ENCODE measurements at places on chromosomes 3 and 15. TPM values are rescaled to one million over a fixed set of nuclear protein-coding genes. Genes with fewer than 3 reads are reported as not detected.

DNA sequence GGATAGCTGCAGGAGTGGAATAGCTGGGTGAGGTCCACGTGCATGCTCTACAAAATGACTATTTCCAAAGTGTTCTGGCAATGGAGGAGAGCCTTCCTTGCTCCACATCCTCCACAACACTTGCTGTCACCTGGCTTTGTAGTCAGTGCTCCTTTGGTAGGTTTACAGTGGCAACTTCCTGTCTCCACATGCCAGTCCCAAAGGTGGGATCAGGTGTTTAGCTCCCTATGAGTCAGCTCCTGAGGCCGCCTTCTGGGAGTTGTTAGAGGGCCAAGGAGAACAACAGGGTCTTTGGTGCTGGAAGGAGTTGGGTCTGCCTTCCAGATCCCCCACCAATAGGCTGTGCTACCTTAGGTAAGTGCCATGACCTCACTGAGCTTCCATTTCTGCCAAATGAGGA lies 15.3 kb upstream of the LIMD1 start:
- no peak for DNase-seq

- no peak for DNase-seq
Observed at GRCh38 chr15:25811481-25811906, 51.6 kb downstream of the ATP10A start.

- no peak for DNase-seq
Observed at GRCh38 chr15:45858491-45858890, 223.7 kb downstream of the SQOR start.

Gene TMEM40
- total RNA-seq = 8.0 TPM

- DNase-seq = no peak
Observed at GRCh38 chr15:29889542-29890329, 67.5 kb upstream of the TJP1 start.

- peak; percentile 20 for DNase-seq
Observed at GRCh38 chr15:88375234-88375927, 91.8 kb downstream of the MRPL46 start.

GRCh38 chr15:100200287-100200880 lies 141.4 kb downstream of the ADAMTS17 start:
- DNase-seq = no peak

Gene ATP13A4
- total RNA-seq = 2.0 TPM

Gene GABRB3
- total RNA-seq = 3.4 TPM

DNA sequence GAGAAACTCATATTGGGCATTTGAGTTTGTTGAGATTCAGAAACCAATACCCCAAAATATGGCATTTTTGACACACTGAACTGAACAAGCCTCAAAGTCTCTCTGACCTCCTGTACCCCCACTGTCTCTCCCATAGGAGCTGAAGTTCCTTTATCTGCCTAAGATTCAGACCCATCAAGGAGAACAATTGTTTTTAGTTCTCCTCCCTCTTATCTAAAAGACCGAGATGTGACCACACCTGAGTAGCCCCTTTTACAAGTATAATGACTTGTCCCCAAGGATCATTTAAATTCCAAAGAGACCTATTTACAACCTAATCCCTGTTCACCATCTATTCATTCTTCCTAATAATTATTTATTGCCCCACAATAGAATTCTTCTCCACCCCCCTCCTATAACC lies 122.1 kb upstream of the PLAAT1 start:
- no peak for DNase-seq

- no peak for DNase-seq
Observed at GRCh38 chr15:98681061-98681460, 32.7 kb downstream of the IGF1R start.

DNA sequence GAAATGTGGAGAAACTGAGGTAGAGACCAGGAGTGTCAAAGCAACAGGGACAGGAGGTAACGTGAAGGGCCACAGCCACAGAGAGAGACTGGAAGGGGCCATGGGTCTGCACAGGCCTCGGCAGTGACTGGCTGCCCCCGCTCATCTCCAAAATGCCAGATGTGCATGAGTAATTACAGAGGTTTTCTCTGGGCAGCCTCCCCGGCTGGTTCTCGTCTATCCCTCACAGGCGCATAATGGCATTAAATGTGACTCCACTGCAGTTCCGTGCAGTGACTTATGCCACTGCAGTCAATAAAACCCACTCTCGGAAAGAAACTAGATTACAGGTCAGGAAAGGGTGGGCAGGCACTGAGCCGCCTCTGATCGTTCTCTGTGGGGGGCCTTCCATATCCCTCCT lies 74.7 kb downstream of the WDR76 start:
- no peak for DNase-seq

Gene LEKR1
- 3.4 TPM for total RNA-seq

DNA sequence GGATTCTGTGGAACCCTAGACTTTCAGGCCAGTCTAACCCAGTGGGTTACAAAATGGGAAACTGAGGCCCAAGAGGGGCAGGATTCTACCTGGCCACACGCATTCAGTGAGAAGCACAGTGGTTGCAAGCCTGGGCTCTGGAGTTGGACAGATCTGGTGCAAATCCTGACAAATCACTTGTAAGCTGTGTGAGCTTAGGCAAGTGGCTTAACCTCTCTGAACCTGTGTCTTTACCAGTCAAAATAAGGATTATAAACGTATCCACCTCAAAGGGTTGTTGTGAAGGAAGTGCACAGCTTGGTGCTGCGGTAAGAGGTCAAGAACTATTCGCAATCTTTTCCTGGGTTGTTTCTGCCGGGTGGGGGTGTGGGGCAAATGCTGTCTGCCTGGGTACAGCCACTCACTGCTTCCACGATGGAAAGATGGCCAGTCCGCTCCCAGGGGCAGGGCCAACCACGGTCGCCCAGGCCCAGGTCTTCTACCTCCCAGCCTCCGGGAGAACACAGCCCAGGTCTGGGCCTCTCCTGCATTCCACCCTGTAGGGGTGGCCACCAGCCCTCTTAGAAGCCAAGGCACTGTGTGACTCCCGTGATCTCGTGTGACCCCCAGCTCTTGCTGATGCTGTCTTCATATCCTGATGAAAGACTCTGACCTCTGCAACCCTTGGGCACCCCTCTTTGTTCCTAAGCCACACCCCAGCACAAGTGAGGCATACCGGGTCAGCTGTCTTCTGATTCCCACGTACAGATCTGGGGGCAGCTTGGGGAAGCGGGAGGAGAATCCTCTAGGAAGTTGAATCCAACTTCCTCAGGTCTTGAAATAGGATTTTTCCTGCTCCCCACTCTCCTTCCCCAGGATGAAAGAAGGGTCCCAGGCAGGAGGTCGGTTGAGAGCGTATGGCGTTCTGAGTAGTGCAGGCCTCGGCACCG lies 1.5 kb downstream of the CHRNA3 start:
- DNase-seq = no peak

GRCh38 chr3:8651418-8652323 lies 7.1 kb upstream of the SSUH2 start:
- DNase-seq = no peak

DNA sequence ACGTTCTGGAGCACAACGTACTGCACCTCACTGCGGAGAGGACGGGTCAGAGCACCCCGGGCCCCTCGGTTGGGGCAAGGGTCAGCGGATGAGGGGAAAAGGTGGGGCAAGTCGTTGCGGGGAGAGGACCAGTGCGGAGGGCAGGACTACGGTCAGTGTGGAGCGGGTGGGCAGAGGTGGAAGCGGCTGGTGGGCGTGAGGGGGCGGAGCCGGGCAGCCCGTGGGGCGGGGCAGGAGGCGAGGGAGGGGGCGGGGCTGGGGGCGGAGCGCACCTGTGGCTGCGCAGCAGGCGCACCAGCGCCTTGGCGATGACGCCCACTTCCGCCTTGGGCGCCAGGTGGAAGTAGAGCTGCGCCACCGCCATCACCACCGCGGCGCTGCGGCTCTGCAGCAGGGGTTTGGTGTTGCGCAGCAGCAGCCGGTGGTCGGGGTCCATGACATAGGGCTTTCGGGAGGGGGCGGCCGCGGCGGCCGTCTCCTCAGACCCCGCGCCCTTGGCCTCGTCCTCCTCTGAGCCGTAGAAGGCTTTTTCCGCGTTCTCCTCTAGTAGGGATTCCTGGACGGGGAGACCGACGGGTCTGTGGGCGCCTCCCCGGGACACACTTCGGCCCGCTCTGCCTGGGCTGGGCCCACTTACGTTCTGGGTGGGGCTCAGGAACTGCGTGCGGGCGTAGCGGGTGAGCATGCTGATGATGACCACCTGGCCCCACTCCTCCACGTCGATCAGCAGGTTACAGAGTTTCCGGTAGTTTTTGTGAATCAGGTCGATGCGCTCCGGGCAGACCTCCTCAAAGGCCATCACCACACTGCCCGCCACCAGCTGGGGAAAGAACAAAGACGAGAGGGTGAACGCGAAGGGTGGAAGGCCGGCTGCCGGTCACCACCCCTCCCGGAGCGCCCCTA lies 29.2 kb downstream of the AP3B2 start:
- DNase-seq = peak; percentile 73

- no peak for DNase-seq
Observed at GRCh38 chr3:189132231-189132671, 39.5 kb upstream of the TPRG1 start.

GRCh38 chr3:164883171-164883570 lies 195.1 kb downstream of the SI start:
- no peak for DNase-seq

GRCh38 chr3:105334138-105334882 lies 32.4 kb upstream of the ALCAM start:
- DNase-seq = no peak

Gene BDH1
- total RNA-seq = 14.0 TPM

GRCh38 chr15:75200765-75201615 lies 692 bp upstream of the C15orf39 start:
- no peak for DNase-seq

Gene STAC
- 1.4 TPM for total RNA-seq

Gene MRPL3
- total RNA-seq = 77.5 TPM

- DNase-seq = no peak
Observed at GRCh38 chr15:98952381-98952803, 55.2 kb downstream of the PGPEP1L start.

- no peak for DNase-seq
Observed at GRCh38 chr15:67097930-67098740, 32.7 kb downstream of the SMAD3 start.

Gene GP9
- not detected for total RNA-seq

- DNase-seq = no peak
Observed at GRCh38 chr3:5653426-5654143, 466.1 kb downstream of the EDEM1 start.

DNA sequence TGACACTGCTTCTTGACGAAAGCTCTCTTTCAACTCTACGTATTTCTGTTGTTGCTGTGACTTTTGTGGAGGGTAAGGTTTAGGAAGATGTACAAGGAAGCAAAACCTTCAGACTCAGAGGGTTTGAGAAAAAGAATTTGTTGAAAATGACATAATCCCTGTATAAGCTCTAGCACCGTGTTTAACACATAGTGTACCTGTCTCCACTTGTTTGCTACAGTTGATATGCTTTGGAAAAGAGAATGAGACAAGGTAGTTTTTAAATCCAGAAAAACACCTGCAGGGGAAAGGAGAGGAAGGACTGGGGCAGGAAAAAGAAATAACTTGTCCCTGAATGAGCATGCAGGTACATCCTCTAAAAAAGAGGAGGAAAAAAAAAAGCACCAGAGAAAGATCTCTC lies 29.6 kb upstream of the CP start:
- no peak for DNase-seq

DNA sequence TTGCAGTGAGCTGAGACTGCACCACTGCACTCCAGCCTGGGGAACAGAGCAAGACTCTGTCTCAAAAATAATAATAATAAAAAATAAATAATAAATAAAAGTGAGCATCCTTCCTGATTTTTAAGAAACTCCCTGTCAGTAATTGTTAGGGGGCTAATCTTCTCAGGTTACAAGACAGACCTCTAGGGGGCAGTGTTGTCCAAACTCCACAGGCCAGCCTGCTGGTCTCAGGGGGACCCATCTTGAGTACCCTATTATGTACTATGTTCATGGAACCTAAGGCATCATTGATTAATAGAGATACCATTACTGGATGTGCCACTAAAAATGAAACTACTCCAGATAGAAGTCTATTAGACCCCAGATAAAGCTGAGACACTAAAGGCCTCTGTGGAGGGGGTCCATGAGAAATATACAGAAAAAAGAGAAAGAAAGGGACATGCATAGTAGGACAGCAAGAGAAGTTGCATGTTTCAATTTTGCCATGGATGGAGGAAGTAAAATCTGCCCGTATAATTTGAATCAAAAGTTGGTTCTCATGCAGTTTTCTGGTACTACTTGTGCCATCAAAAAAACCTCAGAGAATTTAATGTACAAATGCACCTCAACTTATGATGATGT lies 85.5 kb upstream of the CDV3 start:
- DNase-seq = no peak

- DNase-seq = no peak
Observed at GRCh38 chr15:81161851-81162250, 27.8 kb downstream of the CFAP161 start.

- DNase-seq = no peak
Observed at GRCh38 chr15:49492830-49493229, 69.8 kb downstream of the FGF7 start.

Gene SNTN
- total RNA-seq = not detected

GRCh38 chr3:129383292-129383860 lies 45.1 kb downstream of the EFCAB12 start:
- no peak for DNase-seq

Gene CCRL2
- total RNA-seq = not detected

GRCh38 chr15:28260722-28261121 lies 61.3 kb downstream of the HERC2 start:
- DNase-seq = no peak

GRCh38 chr3:25468866-25469319 lies 40.8 kb downstream of the RARB start:
- no peak for DNase-seq

DNA sequence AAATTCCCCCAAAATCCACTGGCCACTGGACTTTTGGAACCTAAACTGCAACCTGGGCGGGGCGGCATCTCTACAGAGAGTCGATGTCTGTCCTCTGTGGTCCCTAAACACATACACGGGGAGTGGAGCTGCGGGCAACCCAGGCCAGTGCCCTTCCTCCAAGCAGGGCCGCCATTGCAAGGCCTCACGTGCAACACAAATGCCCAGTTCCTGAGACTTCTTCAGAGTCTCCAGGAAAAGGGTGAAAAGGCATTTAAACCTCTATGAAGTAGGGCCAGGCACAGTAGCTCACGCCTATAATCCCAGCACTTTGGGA lies 4.9 kb downstream of the MUC4 start:
- no peak for DNase-seq

Gene LINGO1
- 16.5 TPM for total RNA-seq

- DNase-seq = no peak
Observed at GRCh38 chr15:81897057-81897677, 148.7 kb downstream of the MEX3B start.

Gene CPNE9
- not detected for total RNA-seq

Gene GALNT15
- total RNA-seq = 0.11 TPM

Gene ACSBG1
- total RNA-seq = 0.73 TPM

Gene SLC22A13
- total RNA-seq = 0.85 TPM

Gene SKOR1
- total RNA-seq = 1.1 TPM

GRCh38 chr3:37124435-37124834 lies 49.9 kb downstream of the LRRFIP2 start:
- DNase-seq = no peak

GRCh38 chr3:187850258-187850921 lies 105.1 kb upstream of the BCL6 start:
- no peak for DNase-seq

DNA sequence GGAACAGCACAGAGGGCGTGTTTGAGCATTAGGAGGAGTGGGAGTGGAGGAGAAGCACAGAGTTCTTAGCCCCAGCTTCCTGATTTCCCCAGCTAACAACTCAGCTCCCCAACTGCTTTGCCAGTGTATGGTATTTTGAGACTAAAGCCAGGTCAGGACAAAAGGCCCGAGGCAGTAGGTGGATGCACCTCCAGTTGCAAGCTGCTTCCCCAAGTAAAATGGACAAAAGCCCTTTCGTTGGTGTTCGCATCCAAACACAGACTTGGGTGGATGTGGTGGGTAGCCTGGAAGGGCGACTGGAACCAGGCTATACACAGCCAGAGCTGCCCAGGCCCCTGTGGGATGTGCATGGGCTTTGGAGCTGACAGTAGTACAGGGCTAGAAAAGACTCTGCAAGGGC lies 12.3 kb upstream of the EHD4 start:
- DNase-seq = no peak

Gene GOLGA8H
- total RNA-seq = 0.51 TPM

Gene ALG1L2
- 2.8 TPM for total RNA-seq
